ENCODE measurements at places on chromosomes 5 and 9.

GRCh38 chr5:135234242-135234641 lies 164.8 kb downstream of the MACROH2A1 start:
- DNase-seq = no peak

- no peak for DNase-seq
These were observed 42.4 kb downstream of the MRRF start for GRCh38 chr9:122307061-122307460.

- DNase-seq = no peak
These were observed 5.2 kb upstream of the RAPGEF6 start for GRCh38 chr5:131640043-131640856.

- no peak for DNase-seq
These were observed 41.9 kb downstream of the GLRX start for GRCh38 chr5:95780597-95780996.
